ENCODE measurements at places on chromosomes 7 and 10. TPM values are rescaled to one million over a fixed set of nuclear protein-coding genes. Genes with fewer than 3 reads are reported as not detected.

GRCh38 chr10:24027107-24027506 lies 181.8 kb upstream of the KIAA1217 start:
- DNase-seq, result no peak

DNA sequence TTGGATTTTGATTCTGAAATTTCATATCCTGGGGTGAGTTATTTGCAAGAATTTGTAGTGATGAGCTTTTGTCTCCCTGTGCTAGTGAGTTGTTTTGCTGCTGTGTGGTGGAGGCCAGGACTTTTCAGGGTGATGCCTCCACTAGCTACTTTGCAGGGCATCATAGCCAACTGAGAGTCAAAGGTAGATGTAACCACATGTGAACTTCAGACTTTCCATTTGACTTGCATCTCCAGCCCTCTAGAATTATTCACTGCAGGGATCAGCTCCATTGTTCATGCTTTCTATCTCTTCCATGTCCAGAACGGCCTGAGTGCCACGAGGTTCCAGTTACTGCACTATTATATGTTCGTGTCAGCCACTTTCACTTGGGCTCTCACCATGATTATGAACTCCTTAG lies 534.3 kb downstream of the GRM8 start:
- DNase-seq, result no peak

MMP21 gene
- 0.41 TPM for total RNA-seq

DNA sequence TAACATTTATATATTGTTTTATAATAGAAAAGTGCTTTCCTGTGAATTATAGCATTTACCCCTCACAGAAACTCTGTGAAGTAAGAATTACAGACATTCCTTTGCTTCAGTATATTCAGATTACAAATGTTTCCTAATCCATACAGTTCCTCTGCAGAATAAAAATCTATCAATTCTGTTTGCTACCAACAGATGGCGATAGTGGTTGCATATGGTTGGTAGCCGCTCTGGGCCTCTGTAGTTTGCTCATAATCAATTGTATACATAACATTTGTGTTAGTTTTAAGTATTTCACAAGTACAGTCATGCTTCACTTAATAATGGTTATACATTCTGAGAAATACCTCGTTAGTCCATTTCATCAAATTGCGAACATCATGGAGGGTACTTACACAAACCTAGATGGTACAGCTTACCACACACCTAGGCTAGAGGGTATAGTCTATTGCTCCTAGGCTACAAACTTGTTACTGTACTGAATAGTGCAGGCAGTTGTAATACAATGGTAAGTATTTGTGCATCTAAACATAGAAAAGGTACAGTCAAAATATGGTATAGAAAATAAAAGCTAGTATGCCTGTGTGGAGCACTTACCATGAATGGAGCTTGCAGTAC lies 94.4 kb upstream of the STEAP4 start:
- no peak for DNase-seq

UNC5B gene
- total RNA-seq, result 2.9 TPM

C10orf53 gene
- not detected for total RNA-seq

- no peak for DNase-seq
Measured at GRCh38 chr10:5832946-5833345, 19.7 kb upstream of the GDI2 start.

DNA sequence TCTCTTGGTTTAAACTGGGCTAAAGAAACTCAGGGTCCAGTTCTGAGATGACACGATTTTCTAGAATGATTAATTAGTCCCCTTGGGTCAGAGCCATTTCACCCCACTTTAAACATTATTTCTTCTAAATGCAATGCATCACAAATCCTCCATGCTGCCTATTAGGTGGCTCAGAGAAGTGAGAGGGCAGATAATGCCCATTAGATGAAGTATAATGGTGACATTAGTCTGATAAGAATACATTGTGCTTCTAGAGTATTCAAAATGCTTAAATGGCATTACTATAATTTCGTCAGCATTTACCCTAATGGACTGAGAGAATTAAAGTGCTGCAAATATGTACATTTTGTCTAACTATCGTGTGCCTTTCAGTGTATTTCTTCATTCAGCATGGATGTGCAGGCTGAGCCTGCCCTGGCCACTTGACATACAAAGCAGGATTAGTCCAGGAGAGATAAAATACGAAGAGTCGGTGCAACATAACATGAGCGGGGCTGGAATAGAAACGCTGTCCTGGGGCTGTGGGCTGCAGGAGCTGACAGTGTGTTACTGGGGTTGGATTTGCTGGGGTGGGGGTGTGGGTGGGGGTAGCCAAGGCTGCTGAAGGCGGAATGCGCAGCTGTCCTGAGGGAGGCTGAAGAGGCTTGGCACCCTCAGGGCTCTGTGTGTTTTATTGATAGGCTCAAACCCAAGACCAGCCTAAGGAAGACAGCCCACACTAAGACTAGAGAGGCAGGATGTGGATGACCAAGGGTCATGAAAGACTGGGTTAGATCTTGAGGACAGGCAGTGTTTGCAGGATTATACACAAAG lies 52.8 kb upstream of the KLF6 start:
- DNase-seq, result no peak

DNA sequence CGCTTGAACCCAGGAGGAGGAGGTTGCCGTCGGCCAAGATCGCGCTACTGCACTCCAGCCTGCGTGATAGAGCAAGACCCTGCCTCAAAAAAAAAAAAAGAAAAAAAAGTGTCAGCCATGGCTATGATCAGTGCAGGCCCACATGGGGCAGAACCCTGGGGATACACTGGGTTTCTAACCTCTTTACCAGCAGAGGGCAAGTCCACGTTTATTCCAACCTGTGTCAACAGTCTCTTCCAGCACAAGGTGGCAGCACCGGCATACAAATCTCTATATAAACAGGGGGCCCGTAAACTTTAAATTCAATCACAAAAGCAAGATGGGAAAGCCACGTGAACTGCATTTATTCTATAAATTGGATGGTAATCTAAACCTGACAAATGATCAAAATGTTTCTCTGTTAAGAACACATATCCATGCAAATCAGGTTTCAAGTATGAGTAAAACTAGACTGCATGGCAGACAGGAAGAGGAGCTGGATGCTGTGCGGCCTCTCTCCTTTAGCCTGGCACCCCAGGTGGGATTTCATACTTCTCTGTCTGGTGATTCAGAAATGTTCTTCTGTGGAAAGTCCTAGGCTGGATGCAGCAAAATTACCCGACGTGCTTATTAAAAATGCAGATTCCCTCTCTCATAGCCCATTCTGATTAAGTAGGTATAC lies 60.0 kb upstream of the STEAP1B start:
- DNase-seq, result peak; percentile 48

DNA sequence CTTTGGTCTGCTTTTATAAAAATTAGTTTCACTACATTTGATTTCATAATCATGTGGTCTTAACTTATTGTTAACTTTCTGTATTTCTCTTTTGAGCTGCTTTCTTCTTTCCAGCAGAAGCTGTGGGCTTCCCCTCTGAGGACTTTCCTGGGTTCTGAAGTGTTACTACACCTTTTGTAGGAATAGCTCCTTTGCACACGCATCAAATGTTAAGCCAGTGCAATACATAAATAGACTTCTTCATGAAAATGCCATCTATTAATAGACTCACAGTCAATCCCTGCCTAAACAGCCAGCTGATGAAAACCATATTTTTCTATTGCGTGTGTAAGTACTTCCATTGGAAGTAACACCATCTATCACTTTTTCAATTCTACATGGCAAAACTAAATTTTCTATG lies 1.5 kb downstream of the ABCB4 start:
- no peak for DNase-seq

NAT16 gene
- total RNA-seq, result 0.82 TPM

PGAM1 gene
- 143 TPM for total RNA-seq

GLI3 gene
- total RNA-seq, result 2.4 TPM

DNA sequence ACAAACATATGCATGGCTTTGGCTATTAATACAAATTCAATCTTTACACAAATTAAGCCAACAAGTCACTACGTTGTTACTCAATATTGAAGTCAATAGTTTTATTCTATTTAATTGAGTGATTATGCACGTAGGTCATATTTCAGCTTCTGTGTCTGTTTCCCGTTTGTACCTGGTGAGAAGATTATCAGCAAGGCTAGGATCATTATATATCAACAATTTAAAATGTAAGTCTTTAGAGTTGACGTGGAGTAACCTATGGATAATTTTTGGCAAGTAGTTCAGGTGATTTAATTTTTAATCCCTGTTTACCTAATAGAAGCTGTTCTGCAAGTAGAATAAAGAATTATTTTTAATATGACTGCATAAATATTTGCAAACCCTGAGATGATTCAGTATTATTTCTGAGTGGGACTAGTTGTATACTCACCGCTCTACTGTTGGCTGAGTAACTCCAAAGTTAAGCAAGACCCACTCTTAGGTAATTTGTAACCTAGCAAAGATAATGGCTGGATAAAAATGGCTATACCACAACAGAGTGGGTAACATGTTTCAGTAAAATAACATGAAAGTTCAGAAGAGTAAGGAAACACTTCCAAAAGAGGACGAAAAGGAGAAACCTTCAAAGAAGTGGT lies 161.0 kb downstream of the HGF start:
- DNase-seq, result no peak

GRCh38 chr10:102645741-102646609 lies 1.7 kb downstream of the TRIM8 start:
- DNase-seq, result no peak

DNA sequence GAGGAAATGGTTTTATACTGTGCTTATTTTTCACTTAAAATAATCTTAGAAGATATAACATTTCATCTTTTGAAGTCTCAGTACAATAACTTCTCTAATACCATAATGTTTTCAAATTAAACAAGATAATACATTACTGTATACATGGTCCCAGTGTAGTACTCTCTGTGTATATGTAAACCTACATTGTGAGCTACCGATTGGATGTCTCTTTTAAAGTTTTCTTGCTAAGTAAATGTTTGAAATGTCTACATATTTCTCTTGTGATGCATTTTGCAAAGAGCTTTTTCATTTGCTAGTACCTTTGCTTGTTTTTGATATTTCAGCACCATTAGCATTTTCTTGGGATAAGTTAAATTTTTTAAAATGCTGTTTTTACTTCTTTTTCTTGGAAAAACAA lies 94.8 kb downstream of the PRKG1 start:
- no peak for DNase-seq

PLEKHS1 gene
- not detected for total RNA-seq

DNA sequence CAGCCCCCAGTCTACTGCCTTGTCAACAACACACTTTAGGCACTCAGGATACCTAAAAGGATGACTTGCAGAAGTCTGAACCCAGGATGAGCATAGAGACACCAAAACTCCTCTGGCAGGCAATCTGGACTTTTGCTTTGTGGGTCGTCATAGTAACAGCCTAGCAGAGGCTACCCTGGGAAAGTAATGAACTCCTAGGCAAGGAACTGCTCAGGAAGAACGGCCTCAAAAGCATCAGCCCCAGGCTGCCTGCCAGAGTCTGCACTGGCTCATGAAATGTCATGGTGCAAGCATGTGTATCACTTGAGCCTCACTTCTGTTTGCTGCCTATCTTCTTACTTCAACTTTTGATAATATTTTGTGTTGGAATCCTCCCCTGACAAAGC lies 715.1 kb downstream of the GRID1 start:
- no peak for DNase-seq

FAS gene
- total RNA-seq, result 1.6 TPM

PAX4 gene
- not detected for total RNA-seq

- no peak for DNase-seq
Measured at GRCh38 chr7:157702311-157703023, 365.7 kb downstream of the DNAJB6 start.

PLA2G12B gene
- total RNA-seq, result 0.41 TPM

OR9A2 gene
- total RNA-seq, result under 0.01 TPM

SRGN gene
- total RNA-seq, result 22.4 TPM

BRAF gene
- total RNA-seq, result 95.4 TPM

DNA sequence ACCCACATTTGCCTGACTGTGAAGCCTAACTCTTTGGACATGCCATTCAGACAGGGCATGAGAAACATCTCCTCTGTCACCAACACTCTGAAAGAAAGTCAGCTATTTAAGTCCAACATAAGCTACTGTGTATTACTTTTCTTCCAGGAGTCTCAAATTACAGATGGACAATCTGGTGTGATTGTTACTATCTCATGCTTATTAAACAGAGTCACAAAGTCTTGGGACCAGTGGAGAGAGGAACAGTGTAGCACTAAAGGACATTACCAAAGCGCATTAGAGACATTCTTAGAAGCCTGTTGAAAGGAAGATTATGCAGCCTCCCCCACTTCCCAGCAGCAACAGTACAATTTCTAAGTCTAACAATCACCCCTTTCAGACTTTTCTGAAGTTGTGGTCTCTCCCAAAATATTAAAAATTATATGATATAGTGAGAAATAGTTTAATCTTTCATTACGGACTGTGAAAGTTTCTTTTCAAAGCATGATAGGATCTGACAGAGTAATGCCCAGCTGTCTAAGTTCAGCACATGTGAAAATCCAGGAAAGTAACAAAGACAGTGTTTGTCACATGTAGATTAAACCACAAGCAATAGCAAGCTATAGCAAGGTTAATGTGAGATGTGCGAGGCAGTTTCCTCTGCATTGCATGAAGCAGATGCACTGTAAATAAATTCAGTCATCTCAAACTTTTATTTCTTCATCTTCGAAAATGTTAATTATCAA lies 280.9 kb upstream of the FZD8 start:
- DNase-seq, result no peak

DNA sequence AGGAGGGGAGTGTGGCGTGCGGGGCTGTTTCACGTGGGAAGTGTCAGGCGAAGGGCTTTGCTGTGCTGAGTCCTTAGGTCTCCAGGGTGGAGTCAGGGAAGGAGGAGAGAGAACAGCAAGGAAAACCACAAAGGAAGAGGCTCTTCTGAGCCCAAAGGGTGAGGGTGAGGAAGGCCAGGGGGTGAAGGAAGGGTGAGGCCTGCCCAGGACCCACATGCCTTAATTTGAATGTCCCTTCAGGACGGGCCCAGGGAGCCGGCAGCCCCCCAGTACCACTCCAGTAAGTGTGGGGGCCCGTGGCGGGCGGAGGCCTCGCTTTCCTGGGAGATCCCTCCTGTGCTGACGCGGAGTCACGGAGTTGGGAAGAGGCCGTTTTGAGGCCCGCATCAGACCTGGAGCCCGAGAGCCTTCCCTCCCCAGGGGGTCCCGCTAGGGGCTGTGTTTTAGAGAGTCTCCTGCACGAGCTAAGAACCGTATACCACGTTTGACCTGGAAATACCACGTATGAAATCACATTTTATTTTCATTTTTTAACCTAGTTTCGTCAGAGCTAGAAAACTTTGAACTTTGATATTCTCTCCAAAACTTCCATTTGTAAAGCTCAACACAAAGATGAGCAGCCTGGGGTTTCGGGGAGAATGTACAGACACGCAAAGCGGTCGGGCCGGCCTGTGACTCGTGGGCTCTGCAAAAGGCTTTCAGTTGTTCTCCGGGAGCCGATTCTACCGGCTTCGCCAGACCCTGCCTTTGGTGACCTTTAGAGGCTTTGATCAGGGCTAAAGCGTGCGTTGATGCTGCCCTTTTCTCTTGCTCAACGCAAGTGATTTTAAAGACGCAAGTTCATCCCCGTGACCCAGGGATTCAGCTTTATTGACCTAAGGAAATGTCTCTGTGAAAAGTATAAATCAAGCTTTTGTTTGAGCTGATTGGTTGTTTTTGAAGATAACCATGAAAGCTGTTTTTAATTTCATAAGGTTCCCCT lies 23.6 kb upstream of the TTYH3 start:
- no peak for DNase-seq

DNA sequence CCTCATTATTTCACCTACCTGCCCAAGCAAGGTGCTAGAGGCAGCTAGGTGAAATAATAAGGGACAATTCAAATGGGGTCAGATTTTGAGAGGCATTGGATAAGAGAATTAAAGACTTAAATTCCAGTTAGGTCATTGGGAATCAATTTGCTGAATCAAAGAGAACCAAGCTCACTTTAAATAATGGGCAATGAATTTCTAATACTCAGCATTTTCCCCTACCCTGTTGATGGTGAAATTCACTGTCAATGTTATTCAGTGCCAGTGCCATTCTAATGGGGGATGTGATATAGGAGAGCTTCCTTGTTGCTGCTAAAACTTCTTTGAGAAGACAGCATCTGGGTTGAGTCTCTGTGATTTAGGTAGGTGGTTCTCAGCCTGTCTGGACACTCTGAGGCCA lies 509.3 kb downstream of the PHTF2 start:
- DNase-seq, result no peak
